ENCODE measurements at places on chromosomes 3 and 15.

- DNase-seq = no peak
Observed at GRCh38 chr15:64048781-64049460, 2.6 kb upstream of the DAPK2 start.

GRCh38 chr15:89244574-89244903, 760 bp downstream of the FANCI start:
- no peak for DNase-seq

DNA sequence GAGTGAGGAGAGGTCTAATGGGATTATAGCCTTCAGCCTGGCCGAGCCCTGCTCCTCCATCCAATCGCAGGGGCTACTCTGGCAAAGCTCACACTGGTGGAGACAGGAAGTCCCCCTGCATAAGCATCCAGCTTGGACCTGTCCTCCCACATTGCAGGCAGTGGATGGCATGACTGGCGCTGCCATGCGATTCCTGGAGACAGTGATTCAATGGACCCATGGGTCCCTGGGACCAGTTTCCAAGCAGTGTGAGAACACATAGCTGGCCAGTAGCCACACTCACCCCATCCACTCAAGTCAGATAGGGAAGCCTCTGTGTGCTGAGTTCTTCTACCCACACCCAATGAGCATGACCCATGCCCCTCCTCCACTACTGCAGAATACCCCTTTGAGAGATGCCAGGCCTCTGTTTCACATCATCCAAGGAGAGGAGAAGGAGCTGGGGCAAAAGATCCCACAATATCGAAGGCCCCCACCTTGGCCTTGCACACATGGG, 18.1 kb upstream of the POC1A start:
- no peak for DNase-seq

DNA sequence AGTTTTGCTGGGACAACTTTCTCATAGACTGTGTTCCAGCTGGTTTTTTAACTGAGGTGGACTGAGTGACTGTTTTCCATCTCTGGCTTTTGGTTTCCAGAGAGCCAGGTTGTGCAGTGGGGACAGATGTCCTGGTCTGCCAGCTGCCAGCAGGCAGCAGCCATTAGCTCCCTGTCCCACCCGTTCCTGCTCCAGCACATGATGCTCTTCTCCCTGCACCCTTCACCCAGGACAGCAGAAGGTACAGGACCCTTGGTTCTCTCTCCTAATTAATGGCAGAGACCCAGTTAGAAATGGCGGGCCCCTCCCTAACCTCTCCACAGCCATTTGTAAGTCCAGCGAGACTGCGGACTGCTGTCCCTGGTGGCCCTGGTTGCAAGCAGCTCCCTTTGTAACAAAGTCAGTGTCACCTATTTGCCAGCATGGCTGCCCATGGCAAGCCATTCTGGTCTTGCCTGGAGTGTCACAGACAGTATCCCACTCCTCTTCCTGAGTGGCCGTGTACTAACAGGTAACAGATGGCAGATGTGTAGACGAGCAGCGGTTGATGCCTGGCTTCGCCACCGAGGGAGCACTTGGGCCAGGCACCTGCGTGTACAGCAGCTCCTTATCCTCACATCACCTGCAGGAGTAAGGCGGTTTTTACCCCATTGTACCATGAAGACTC, 148.3 kb downstream of the DNAJB8 start:
- DNase-seq = no peak

GRCh38 chr15:48806151-48806550, 4.7 kb downstream of the CEP152 start:
- no peak for DNase-seq

DNA sequence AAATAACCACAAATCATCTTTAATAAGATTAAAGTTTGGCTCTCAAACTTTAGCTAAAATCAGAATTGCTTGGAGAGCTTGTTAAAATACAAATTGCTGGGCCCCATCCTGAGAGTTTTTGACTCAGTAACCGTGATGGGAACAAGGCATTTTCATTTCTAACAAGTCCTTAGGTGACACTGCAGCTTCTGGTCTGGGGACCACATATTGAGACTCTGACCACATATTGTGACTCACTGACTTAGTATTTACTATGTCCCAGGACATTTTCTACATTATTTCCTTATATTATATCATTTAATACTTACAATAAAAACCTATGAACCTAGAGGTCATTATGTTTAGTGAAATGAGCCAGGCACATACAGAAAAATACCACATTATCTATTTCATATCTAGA, 164.5 kb downstream of the ZMAT3 start:
- no peak for DNase-seq

GRCh38 chr3:49327485-49327884, 12.4 kb downstream of the USP4 start:
- DNase-seq = no peak

DNA sequence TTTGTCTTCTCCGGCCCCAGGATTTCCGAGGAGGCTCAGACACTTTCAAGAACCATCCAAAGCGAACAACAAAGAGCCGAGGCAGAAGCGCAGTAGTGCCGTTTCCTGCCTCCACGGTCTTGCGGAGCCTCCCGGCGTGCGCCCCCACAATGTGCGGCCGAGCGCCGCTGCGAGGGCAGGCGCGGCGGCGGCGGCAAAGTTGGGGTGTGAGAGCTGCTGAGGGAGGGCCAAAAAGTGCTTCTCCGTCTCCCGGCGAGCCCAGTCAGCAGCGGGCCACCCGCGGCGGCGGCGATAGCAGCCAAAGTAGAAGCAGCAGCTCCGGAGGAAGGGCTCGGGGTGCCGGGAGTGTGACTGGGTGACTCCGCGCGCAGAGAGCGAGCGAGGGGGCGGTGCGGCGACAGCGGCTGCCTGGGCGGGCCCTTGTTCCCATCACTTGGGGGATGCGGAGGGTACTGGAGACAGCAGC, 749.1 kb downstream of the ROBO1 start:
- DNase-seq = no peak

DNA sequence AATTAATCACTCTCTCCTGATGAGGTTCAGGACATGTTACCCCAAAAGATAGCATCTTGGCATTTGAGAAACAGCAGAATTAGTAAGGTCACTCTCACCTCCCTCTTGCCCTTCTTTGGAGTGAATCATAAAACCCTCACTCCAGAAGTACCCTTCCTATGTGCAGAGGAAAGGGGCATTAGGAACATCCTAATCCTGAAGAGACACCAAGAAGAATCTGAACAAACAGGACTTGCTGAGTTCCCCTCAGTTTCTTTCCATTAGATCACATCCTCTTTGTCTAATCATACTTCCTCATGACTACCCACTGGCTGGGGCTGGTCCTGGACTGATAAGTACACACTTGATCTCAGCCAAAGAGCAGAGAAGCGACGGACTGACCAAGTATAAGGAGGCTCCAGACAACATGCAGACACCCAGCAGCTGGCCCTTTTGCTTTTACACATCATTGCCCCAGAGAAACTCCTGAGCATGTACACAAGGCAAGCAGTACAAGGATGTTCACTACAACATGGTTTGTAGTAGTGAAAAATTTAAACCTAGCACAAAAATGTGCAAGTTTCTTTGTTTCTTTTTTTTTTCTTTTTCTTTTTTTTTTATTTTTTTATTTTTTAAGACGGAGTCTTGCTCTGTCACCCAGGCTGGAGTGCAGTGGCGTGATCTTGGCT, 15.0 kb upstream of the TM6SF1 start:
- DNase-seq = no peak

DNA sequence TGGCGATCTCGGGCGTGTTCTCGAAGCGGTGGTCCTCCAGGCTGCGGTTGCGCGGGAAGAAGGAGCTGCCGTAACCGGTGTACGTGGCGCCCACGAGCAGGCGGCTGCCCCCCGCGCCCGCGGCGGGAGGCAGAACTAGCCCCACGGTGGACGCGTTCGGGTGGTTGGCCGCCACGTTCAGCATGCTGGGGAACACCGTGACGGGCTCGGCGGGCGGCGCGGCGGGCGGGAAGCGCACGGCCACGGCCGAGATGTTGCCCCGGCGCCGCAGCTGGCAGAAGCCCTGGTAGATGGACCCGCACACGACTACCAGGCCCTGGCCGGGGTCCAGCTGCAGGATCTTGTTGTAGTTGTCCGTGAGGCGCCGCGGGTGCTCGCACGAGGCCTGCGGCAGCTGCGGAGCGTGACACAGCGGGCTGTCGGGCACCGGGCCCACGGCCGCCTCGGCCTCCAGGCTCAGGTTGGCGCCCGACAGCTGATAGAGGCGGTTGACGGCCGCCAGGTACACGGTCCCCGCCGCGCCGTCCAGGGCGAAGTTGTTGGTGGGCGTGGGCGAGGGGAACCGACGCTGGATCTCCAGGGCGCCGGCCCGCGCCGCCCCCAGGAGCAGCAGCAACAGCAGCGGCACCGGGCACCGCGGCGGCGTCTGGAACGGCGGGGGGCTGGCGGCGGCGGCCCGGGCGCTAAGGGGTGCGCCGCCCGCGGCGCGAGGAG, 397 bp downstream of the PLXND1 start:
- no peak for DNase-seq

DNA sequence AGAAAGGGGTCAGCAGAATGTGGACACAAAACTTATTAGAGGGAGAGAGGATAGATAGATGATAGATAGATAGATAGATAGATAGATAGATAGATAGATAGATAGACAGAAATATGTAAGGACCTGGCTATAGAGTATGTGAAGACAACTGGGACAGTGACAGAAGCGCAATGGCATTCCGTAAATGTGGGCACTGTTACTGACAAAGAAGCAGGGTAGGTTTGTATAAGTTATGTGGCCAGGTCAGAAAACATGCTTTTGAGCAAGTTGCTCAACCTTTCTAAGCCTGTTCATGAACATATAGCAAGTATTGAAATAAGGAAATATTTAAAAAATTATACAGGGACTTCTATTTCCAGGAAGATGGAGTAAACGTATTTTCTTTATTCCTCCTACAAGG, 17.3 kb upstream of the SNTN start:
- DNase-seq = no peak

DNA sequence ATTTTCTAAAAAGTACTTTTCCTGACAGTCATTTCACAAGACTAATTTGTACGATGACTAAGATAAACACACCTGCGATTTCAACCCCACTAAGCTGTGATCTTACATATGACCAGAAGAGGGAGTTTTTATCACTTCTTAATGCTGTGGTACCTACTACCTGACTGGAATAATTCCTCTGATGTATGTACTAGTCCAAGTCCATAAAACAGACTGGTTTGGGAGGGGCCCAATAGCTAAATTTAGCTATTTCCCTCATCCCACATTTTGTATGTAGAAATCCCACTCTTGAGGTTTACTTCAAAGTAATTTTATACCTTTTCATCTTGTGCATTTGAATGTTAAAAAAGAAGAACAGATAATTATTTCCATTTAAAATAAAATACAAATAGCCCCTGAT, 49.7 kb upstream of the SCAANT1 start:
- peak; percentile 78 for DNase-seq

- DNase-seq = no peak
Observed at GRCh38 chr3:38226273-38226672, 39.3 kb upstream of the SLC22A13 start.

GRCh38 chr3:66398228-66399025, 102.4 kb downstream of the LRIG1 start:
- no peak for DNase-seq

- DNase-seq = no peak
Observed at GRCh38 chr3:149667576-149667975, 9.8 kb upstream of the WWTR1 start.

DNA sequence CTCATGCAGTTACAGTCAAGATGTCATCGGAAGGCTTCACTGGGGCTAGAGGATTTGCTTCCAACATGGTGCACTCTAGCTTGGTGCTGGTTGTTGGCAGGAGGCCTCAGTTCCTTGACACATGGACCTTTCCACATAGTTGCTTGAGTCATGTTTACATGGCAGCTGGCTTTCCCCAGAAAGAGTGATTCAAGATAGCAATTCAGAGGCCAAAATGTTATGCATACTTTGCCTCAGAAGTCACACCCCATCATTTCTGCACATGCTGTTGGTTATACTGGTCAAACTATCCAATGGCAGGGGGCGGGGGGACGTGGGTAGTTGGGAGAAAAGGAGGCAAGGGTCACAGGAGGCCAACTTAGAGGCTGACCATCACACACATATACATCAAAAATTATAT, 58.7 kb downstream of the FOXB1 start:
- DNase-seq = no peak

GRCh38 chr3:18144571-18144970, 280.6 kb downstream of the SATB1 start:
- DNase-seq = no peak

DNA sequence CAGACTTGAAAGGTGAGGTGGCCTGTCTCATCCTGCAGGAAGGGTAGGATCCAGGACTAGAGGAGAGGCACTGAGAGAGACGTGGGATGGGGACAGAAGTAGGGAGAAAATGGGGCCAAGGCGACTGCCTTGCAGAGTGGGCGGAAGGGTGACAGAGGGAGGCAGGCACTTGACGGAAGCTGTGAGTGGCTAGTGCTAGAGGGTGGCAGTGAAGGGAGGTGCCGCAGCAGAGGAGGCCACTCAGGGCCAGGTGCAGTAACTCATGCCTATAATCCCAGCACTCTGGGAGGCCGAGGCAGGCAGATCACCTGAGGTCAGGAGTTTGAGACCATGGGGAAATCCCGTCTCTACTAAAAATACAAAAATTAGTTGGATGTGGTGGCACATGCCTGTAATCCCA, 7.3 kb downstream of the CCDC33 start:
- no peak for DNase-seq

GRCh38 chr15:40412095-40412759, 6.6 kb downstream of the IVD start:
- DNase-seq = no peak

DNA sequence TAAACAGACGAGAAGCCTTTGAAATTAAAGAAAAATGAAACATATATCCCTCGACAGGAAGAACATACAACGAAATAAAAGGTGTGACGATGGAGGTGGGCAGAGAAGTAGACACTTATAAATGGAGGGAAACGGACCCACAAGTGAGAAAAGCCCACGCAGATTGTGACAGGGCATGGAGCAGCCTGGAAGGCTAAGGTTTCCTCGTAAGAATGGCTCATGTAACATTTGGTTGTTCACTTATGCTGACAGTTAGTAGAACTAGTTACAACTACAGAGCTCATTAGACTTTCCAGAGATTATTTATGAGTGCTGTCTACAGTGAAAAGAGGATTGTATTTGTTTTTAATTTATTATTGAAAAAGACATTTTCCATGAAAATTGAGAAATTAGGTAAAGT, 82.6 kb downstream of the NR1I2 start:
- DNase-seq = no peak

DNA sequence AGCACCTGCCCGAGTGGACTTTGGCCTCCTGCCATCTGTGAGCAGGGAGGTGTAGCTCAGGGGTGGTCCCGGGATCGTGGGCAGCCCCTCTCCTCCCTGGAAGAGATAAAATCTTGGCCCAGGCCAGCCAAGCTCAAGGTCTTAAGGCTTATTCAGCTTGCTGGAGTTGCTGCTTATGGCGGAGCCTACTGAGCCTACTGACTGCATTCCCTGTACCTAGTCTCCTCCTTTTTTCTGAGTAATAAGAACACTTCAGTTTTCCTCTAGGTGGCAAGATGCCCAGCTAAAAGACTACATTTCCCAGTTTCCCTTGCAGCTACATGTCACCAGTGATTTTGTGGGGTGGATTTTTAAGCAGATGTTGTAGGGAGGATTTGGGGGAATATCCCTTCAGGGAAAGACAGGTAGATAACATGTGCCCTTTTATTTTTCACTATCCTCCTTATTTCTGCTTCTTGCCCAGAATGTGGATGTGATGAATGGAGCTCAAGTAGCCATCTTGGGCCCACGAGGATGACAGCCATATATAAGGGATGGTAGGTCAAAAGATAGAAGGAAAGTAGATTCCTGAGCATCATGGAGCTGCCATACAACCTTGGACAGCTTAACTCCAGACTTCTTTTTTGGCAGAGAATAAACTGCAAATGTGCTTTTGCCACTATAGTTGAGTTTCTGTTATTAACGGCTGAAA, 41.4 kb upstream of the INSYN1 start:
- no peak for DNase-seq

- DNase-seq = no peak
Observed at GRCh38 chr3:132416161-132416560, 1.1 kb upstream of the DNAJC13 start.

GRCh38 chr3:185757176-185757575, 67.7 kb downstream of the IGF2BP2 start:
- DNase-seq = no peak
